T-helper 17 cell (primary cell): ENCODE measurements at places on chromosomes 16 and 17.

GRCh38 chr17:57781386-57782061 is 36.4 kb upstream of the CCDC182 start:
- DNase-seq: no peak

DNA sequence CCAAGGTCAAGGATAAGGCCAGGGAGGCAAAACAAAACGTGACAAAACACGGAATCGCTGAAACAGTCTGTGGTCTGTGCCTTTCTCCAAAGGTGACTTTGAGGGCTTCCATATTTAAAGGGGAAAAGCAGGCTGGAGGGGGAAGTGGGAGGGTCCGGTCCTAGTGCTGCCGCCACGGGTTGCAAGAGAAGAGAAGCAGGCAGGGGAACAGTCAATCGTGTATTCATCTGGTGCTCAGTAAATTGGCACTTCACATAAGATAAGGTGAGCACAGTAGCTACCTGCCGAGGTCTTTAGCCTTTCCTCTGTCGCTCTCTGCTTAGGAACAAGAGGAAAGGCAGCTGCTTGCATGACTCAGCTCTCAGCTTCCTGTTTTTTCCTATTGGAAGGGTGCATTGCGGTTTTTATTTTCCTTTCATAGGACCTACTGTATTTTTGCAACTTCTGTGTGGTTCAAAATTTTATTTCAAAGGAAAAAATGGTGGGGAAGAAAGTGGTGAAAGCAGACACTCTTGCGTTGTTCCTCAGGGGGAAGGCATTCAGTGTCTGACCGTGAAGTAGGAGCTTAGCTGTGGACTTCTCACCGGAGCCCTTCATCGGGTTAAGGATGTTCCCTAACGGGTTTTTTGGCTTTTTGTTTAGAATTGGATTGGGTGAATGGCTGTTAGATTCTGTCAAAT is 7.1 kb upstream of the LGALS3BP start:
- no peak for DNase-seq

- no peak for DNase-seq
Observed at GRCh38 chr17:47877368-47878034, 18.5 kb upstream of the SP2 start.

DNA sequence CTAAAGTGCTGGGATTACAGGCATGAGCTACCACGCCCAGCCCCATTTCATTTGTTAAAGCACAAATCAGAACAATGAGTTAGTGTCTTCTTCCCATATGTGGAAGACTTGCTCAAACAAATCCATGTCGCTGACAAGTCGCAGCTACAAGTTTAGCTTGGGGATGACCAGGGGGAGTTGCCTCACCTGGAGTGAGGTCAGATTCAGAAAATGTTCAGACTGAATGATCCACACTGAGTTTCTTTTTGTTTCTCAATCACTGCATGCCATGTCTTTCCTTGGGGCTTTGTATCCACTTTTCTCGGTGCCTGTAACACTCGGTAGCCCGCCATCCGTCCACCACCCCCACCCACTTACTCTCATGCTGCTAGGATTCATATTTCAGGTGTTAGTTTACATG is 437.3 kb upstream of the DYNLRB2 start:
- DNase-seq: no peak

- no peak for DNase-seq
Observed at GRCh38 chr16:46718214-46718613, 28.8 kb downstream of the ORC6 start.

GRCh38 chr17:2835780-2836179 is 39.5 kb downstream of the RAP1GAP2 start:
- DNase-seq: no peak

GRCh38 chr17:82149401-82150099 is 51.5 kb upstream of the FASN start:
- DNase-seq: no peak

DNA sequence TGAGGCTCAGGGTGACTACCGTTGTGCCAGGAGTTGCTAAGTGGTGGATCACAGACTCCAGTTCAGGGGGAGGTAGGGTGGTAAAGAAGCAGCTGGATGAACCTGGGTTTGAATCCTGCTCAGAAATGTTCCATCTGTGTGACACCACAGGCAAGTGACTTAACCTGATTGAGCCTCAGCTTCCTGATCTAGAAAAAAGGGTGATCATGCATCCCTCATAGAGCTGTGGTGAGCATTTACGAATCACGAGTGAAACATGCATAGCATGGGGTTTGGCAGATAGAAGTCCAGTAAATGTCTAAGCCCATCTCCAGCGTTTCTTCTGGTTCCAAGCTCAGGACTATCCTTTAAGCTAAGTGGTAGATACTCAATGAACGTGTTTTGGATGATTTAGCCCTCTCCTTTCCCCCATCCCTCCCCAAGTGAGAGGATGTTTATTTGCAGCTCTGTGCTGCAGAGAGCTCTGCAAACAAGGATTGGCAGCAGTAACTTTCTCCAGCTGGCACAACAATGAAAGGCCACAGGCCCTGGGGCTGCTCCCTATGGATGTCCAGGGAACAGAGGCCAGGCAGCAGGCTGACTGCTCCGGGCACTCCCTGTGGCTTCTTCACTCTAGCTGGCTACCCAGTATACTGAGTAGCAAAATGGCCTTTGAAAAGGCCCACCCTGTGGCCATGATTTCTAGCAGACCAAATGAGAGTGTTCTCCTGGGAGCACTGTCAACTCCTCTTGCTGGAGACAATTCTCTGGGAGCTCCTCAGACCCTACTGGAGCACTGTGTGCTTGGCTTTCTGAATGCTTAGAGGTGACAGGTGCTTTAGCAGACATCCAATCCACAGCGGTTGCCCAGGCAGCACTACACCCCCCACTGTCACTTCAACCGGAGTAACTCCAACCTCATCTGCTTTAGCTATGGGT is 21.3 kb downstream of the CA4 start:
- DNase-seq: no peak

- no peak for DNase-seq
Observed at GRCh38 chr16:17835118-17835876, 364.5 kb upstream of the XYLT1 start.

- DNase-seq: no peak
Observed at GRCh38 chr16:9660898-9661297, 521.3 kb downstream of the GRIN2A start.

GRCh38 chr17:82964851-82965341 is 114.5 kb upstream of the METRNL start:
- DNase-seq: no peak

GRCh38 chr17:54749157-54749556 is 151.5 kb upstream of the TOM1L1 start:
- no peak for DNase-seq

DNA sequence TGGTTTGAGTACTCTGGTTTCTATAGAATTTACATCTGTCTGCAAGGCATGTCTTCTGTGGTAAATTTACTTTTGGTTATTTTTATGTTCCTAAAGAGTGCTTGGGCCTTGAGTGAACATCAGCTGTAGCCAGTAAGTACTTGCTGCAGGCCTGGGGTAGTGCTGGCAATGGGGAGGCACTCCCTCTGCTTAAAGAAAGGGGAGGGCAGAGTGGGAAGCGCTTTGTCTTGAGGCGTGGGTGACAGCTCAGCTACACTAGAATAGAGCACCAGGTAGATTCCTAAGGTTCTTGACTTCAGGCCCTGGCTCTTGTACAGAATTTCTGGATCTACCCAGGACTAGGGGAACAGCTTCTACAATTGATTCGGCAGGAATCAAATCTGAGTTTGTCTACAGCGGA is 50.6 kb downstream of the MPHOSPH6 start:
- no peak for DNase-seq

DNA sequence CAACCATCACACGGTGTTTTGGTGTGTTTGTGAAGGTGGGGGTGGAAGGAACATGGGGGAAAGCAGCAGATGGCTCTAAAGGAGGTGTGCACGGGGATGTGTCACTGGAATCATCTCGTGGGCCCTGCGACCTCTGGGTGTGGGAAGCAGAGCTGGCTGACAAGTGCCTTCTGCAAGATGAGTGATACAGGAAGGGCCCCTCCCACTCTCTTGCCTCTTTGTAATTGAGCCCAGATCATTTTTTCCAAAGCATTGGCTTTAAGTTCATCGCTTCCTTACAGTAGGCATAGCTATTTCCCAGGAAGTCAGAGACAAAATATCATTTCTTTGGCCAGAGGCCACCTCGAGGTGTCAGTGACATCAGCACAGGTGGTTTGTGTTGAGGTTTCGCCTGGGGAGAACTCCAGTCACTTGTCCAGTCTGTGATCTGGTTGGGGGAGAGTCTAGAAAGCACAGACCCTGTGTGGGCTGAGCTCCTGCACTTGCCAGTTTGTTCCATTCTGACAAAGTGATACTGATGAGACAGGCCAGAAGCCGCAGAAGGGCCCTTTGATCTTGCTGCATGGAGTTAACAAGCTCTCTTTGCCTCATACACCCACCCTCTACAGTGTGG is 20.6 kb upstream of the SNTB2 start:
- no peak for DNase-seq

GRCh38 chr16:56351481-56351880 is 73.9 kb downstream of the AMFR start:
- no peak for DNase-seq

DNA sequence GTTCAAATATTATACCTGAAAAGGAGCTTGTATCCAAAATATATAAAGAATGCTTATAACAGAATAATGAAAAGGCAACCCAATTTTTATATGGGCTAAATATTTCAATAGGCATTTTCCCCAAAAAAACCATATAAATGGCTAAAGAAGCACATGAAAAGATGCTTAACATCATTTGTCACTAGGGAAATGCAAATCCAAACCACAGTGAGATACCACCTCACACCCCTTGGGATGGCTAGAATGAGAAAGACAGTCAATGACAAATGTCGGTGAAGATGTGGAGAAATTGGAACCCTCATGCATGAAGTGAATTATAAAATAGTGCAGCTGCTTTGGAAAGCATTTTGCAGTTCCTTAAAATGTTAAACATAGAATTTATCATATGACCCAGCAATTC is 3.1 kb downstream of the TNFRSF13B start:
- DNase-seq: no peak
